Umbilical cord (tissue), 2 donors: ENCODE measurements at places on chromosomes 4 and X.

DNA sequence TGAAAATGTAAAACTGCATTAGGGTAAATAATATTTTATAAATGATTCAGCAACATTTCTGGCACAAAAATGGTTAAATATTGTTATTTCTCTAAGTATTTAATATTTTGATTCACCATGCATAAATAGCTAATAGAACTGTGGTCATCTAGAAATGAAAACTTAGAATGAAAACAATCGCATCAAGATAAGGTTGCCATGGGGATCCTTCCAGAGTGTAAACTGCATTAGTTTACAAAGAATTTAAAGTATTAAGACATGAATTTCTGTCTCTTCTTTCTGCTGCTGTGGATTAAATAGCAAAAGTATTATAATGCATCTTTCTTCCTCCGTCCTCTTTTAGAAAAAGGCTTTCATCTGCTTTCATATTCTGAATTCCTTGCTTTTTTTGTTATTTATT is 1064.6 kb upstream of the SLIT2 start:
- DNase-seq, result peak; percentile 66

DNA sequence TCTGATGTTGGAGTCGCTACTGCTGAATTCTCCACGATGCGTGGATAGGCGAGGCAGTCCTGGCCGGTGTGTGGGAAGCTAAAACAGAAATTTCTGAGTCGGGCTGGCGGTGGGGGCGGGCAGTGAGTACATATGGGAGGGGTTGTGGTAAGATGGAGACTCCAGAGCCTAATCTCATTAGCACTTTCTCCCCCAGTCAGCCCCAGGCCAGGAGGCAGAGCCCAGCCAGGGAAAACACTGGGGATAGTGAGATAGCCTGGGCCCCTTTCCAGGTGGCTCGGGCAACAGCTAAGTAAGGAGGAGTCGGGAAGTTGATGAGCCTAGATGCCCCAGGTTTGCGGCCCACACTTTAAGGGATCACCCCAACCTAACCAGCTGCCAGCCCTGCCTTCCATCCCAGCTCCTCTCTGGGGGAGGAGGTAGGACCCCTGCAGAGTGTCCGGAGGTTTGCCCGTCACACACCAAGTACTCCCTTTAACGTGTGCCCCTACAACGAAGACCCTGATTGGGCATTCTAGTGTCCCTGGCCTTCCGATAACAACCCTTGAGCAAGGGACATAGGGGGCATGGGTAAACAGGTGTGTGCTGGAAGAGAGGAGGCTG is 2.4 kb upstream of the LOC101059915 start:
- DNase-seq, result no peak

GRCh38 chr4:188619456-188620149 is 480.4 kb downstream of the TRIML1 start:
- no peak for DNase-seq

DNA sequence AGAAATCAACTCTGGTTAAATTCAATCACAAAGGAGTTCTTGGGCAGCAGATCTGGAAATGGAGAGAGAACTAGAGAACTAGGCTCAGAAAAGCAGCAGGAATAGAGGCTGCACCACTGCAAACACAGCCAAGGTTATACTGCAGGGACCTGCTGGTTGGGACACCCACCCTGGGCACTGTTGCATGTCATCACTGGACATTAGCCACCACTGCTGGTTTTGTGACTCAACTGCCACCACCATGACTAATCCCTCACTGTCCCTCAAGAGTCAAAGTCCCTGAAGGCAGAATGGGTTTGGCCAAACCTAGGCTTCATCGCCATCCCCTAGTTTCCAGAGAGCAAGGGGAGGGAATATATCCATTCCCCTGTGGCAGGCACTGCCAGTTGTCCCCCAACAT is 38.1 kb upstream of the IRAK1 start:
- DNase-seq, result no peak

- DNase-seq, result peak; percentile 66
Observed at GRCh38 chr4:182521011-182521410, 277.8 kb downstream of the TENM3 start.

GRCh38 chr4:32022071-32022470 is 1301.9 kb downstream of the PCDH7 start:
- DNase-seq, result peak; percentile 5

- no peak for DNase-seq
Observed at GRCh38 chr4:184171011-184171410, 46.7 kb downstream of the ENPP6 start.

GRCh38 chrX:10893366-10893765 is 217.8 kb upstream of the HCCS start:
- DNase-seq, result no peak

- no peak for DNase-seq
Observed at GRCh38 chr4:105900541-105900940, 5.3 kb downstream of the NPNT start.

DNA sequence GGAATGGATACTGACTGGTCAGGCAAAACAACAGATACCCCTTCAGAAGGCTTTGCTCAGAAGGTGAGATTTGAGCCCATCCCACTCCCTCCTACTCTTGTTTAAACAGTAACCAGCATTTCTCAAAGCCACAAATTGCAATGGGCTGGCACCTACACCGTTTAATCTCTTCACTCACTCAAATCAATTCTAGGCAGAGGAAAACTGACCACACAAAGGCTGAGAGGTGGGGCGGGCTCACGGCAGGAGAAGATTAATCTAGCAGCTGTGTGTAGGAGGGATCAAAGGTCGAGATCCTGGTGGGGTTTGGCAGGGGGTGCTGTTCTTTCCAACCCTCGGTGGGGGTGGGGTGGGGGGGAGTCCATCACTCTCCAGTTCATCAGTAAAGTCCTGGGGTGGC is 622.4 kb downstream of the BCOR start:
- no peak for DNase-seq

DNA sequence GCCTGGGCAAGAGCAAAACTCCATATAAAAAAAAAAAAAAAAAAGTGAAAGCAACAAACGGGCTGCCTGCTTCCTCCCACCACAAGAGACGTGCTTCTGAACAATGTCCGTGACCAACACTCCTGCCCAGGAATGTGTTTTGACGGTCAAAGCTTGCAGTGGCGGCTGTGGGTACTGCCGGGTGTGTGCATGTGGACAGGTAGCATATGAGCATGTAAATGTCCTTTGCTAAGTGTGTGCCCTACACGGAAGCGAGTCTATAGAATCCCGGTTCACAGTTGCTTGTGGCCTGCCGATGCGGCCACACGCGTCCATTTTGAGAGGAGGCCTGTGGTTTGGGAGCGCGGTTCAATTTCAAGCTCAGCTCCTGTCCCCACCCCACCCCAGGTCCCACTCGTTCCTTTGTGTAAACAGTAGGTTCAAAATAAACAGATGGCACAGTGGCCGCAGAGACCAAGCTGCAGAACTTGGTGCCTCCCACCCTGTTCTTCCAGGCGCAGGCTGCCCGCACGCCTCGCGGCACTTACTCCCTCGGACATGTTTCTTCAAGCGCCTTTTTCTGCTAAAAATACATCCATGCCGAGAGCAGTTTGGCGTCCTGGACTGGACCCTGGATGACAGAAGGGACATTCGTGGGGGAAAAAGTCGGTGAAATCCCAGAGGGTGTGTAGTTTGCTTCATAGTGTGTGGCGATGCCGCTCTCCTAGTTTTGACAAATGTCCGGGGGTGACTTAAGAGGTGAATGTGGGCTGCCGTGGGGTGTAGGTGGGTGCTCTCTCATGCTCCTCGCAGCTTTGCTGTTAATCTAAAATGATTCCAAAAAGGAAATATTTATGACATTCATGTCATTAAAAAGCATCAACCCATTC is 11.5 kb upstream of the NKX1-1 start:
- DNase-seq, result no peak

GRCh38 chr4:140790765-140791164 is 34.6 kb upstream of the TBC1D9 start:
- peak; percentile 59 for DNase-seq

- no peak for DNase-seq
Observed at GRCh38 chr4:79947386-79947785, 125.6 kb downstream of the ANTXR2 start.

DNA sequence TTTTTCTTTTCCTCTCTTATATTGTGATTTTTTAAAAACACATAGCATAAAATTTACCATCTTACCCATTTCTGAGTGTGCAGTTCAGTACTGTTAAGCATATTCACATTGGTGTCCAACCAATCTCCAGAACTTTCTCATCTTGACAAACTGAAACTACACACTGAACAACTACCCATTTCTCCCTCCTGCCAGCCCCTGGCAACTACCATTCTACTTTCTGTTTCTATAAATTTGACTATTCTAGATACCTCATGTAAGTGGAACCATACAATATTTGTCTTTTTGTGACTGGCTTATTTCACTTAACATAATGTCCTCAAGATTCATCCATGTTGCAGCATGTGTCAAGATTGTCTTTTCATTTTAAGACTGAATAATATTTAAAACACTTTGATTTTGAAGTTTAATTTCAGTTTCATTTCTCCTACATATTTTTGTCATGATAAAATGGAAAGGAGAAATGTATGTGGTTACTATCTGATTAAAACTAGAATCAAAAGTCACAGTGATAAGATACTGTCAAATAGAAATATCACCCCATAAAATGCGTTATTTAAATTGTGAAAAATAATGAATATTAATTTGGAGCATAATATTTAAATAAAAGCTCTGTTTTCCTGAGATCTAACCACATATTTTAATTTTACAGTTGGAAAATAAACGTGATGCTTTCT is 122.8 kb downstream of the DIPK2B start:
- DNase-seq, result no peak

GRCh38 chrX:71974916-71975315 is 64.3 kb downstream of the NHSL2 start:
- DNase-seq, result no peak

DNA sequence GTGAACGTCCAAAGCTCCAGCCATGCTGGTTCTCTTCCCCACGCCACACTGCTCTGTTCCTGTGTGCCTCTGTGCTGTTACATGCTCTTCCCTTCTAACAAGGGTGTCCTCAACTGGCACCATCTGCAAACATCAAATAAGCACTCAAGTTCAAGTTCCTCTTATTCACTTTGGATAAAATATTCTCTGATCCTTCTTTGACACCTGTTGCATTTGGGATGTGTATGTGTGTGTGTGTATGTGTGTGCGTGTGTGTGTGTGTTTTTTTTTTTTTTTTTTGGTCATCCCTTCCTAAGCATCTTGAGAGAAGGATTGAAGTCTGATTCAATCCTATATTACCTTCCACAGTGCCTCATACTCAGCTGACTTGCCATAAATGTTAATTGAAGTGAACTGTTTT is 204.0 kb upstream of the ANXA3 start:
- DNase-seq, result no peak

DNA sequence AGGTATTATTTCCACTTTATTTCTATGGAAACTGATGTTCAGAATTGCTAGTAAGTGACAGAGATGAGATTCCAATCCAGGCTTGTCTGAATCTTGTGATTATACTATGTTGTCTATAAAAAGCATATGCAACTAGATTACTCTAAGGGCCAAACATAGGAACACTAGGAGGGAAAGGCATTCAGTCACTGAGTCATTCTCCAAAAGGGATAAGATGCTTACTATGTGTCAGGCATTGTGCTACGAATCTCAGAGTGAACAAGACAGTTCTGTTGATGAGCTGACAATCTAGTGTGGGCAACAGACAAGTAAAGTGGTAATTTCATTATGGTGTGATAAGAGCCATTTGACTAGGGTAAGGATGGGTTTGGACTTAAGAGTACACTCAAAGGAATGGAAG is 77.2 kb downstream of the RASL11B start:
- DNase-seq, result no peak

DNA sequence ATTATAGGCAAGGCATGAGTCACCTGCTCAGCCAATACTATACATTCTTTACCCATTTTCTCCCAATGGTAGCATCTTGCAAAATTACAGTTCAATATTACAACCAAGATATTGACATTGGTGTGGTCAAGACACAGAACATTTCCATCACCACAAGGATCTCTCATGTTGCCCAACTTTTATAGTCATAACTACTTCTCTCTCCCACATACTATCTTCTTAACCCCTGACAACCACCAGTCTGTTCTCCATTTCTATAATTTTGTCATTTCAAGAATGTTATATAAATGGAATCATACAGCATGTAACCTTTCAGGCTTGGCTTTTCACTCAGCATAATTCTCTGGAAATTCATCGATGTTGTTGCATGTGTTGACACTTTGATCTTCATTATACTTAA is 144.9 kb downstream of the ENOX2 start:
- no peak for DNase-seq

- DNase-seq, result no peak
Observed at GRCh38 chr4:8317474-8317873, 47.9 kb downstream of the HTRA3 start.

- no peak for DNase-seq
Observed at GRCh38 chr4:142447009-142447408, 399.1 kb downstream of the INPP4B start.

DNA sequence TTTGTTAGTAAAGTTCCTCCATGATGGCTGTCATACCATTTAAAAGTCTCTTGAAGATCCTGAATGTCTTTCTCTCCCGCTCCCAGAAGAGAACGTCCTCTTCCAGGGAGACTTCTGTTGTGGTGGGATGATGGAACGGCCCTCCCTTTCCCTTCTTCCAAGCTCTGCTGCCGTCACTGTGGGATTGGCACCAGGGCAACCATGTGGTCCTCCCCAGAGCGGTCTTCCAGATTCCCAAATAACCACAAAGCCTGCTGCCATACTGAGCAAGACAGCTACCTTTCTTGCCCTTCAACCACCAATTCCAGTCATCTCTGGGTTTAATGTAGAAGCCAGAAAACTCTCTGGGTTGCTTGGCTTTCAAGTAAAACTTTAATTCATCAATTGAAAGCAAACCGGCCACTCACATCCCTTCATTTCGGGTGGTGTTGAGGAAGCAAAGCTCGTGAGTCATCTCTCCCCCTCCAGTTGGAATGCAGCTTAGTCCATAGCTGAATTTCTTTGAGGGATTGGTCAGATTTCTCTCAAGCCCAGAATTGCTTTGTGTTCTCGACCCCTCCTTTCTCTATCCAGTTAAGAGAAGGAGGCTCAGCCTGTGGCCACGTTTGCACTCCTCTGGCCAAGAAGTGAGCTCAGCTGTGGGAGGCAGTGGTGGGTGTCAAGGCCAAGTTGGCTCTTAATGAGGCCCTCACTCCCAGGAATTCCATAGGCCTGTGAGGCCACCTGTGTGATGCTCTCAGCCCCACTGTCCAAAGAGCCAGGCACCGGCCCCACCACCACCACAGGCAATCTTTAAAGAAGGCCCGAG is 36.9 kb downstream of the FHDC1 start:
- DNase-seq, result peak; percentile 91

DNA sequence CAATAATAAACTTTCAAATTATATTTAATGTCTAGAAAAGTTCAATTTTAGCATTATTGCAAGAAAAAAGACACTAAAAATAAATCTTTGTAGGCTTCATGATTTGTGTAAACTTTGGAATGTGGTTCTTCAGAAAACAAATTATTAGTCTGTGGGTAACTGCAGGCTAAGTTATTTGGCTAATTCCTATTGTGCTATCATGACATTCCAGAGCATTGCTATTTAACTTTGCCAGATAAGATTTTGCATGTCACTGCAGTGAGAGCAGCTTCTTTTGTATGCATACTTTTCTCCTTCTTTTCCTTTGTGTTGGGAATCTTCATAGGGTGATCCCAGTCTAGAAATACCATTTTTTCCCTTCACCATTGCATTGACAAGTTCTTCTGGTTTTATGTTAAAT is 130.0 kb downstream of the AWAT2 start:
- no peak for DNase-seq
